Foreskin fibroblast (primary cell): ENCODE measurements at places on chromosomes 6 and 20.
A peak's percentile ranks its signal among the peaks of the same experiment; 100 is the strongest.

DNA sequence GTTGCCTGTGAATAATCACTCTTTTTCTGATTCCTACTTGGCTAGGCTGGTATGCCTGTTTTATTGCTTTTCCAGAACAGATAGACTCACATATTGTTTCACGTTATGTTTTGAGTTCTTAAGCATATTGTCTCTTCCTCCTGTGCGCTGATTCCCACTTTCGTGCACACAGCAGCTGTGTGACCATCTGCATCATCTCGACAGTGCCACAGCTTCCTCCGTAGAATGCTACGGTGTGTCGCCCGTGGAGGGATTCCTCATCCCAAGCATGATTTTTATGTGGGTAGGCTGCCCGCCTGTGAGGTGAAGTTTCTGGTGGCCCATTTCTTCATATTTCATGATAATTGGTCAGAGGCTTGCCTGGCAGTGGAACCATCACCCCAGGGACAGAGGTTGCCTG, 31.8 kb downstream of the PLCB4 start:
- DNase-seq = no peak

- no peak for DNase-seq
Measured at GRCh38 chr6:90369651-90370050, 73.0 kb upstream of the BACH2 start.

DNA sequence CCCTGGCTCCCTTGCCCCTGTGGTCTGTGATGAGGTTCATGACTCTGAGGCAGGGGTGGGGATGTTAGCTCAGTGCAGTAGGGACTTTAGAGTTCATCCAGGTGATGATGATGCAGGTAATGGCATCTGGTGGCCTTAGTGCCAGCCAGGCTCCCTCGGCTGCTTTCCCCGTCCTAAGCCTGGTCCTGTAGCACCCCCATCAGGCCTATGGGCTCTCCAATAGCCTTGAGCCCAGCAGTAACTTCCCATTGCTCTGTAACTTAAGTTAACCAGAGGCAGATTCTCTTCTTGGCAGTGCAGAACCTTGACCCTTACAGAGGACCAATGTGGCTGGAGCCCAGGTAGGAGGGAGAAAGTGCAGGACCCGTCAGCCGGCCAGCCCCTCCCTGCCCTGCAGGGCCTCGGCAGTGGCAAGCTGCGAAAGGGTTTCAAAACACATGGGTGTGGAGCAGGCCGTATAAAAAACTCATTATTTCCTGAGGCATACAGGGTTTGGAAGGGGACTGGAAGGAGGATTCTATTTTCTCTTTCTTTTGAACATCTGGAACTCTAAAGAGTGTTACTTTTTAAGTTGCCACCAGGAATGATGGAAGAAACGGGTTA, 406.9 kb downstream of the CDH26 start:
- no peak for DNase-seq

GRCh38 chr6:55557146-55557545, 21.8 kb downstream of the HMGCLL1 start:
- no peak for DNase-seq

DNA sequence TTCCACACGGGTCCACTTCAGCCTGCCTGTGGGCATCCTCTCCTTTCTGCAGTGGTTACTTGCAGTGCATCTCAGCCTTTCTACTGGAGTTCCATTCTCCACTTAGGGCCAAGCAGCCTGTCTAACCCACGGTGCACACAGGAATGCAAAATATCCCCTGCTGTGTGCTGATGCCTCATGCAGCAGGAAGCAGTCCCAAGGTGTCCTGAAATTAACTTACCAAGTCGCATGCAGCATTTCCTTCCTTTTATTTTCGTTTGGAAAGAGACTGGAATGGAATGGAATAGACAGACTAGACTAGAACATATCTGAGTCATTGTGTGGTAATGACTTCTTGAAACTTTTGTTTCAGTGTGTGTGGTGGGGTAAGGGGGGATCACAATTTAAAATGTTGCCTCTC, 25.9 kb upstream of the FOXQ1 start:
- peak; percentile 79 for DNase-seq

- peak; percentile 1 for DNase-seq
Measured at GRCh38 chr6:70180183-70180900, 122.5 kb downstream of the COL9A1 start.

DNA sequence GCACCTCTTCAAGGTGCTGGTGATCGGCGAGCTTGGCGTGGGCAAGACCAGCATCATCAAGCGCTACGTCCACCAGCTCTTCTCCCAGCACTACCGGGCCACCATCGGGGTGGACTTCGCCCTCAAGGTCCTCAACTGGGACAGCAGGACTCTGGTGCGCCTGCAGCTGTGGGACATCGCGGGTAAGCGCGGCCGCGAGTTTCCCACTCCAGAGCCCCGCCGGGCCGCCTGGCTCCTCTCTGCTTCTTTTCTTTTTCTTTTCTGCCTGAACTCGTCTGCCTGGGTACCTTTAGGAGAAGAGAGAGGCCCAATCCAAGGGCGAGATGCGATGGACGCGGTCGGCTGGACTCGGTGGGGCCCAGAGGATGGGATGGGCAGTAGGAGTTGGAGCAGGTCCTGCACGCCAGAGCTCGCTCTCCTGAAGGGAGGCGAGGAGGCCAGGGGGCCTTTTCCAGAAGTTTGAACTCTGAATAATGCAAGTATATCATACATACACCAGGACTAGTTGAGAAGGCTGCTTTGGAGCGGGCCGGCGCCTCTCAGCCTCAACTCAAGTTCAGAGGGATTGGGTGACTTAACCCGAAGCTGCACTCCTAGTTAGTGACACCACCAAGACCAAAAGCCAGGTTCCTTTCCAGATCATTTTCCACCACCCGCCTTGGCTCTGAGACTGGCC, 445 bp downstream of the RAB32 start:
- peak; percentile 71 for DNase-seq

DNA sequence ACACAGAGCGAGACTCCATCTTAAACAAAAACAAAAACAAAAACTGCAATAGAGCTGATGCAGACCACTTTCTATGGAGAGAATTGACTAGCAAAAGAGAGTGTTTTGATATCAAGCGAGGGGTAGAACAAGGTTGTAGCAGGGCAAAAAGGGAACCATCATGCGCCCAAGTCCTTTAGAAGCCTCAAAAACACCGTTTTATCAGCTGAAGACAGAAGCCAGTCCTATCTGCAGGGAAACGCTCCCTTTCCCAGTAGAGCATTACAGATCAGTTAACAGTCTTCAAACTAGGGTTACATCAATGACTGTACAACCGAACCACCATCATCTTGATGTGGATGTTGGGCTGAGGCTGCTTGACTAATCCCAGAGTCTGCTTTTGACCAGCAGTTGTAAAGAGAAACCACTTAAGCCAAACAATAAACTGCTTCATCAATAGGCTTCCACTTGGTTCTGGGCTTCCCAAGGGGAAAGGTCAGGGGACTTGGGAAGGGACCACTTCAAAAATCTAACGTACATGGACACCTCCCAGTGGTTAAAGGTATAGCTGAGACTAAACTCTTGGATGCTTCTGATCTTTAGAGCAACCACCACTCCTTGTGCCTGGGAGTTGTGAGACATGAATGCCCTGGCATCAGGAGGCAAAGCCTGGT, 59.6 kb upstream of the SPDEF start:
- no peak for DNase-seq

- no peak for DNase-seq
Measured at GRCh38 chr6:57072108-57072507, 17.9 kb upstream of the ZNF451 start.

- no peak for DNase-seq
Measured at GRCh38 chr20:35582131-35582530, 33.5 kb upstream of the SPAG4 start.

DNA sequence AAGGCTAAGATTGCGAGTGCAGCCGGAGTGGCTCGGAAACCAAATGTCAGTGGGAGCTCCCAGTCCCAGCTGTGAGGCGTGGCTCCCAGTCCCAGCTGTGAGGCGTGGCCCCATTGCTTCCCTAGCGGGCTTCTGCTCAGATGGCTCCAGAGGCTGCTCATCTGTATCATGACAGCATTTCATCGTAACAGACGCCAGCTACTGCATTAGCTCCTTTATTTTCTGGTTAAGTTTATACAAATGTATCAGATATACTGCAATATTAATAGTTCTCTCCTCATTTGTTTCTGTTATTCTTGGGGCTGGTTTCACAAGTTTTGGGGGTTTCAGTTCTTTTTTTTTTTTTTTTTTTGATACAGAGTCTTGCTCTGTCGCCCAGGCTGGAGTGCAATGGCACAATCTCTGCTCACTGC, 34.7 kb upstream of the TBXT start:
- no peak for DNase-seq

GRCh38 chr20:41355192-41355591, 11.4 kb downstream of the EMILIN3 start:
- no peak for DNase-seq

GRCh38 chr6:14877758-14878157, 368.1 kb upstream of the JARID2 start:
- DNase-seq = no peak

DNA sequence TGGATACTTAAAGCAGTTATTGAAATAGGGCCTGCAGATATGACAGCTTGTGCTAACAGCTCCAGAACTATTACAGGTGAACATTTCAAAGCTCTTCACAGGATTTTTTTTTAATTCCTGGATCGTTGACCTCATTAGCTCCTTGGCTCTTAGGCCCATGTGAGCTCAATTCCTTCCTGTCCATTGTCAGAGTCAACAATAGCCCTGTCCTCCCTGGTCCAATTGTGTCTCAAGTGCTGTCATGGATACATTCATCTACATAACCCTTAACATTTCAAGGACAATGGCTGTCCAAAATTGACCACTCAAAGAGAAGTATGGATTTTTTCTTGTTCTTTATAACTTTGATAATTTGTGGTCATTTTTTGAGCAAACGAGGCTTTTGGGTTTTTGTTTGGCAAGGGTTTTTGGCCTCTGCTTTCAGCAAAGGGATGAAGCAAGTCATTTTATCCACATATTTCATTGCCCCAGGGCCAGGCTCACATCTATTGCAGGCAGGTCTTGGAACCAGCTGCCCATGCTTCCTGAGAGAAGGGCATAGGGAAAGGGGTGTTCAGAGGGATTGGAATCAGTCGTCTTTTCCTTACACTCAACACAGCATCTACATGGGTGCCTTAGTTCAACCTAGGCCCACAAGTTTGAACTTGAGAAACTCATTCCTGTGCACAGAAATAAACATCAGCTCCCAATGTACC, 282.1 kb downstream of the TPBG start:
- DNase-seq = peak; percentile 2

DNA sequence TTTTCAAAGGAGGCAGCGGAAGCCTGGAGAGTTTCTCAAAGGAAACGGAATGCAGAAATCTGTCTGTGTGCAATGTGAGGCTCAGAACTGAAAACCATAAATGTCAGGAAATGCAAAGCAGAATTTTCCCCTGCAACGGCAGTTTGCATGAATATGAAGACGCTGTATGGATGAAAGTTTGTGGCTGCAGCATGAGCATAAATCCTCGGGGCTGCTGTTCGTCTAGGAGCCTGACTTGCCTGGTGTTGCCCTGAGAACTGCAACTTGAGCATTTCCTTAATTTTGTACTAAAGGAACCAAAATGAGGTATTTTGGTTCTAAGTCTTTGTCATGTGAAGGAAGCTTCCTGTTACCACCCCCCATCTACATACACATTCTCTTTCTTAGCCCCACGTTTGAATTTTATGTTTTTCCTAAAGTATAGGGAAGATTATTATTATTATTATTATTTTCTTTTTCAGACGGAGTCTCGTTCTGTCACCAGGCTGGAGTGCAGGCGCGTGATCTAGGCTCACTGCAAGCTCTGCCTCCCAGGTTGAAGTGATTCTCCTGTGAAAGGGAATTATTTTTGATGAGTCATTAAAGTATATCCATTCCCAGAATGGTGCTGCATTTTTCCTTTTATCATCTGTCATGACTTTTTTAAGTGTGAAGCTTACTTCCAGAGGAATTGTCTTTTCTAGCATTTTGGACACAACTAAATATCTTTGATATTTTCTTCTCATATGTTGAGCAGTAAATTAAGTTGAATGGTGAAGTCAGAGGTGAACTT, 33.1 kb downstream of the MTHFD1L start:
- peak; percentile 47 for DNase-seq

GRCh38 chr6:148288541-148288940, 54.1 kb upstream of the SASH1 start:
- DNase-seq = no peak

DNA sequence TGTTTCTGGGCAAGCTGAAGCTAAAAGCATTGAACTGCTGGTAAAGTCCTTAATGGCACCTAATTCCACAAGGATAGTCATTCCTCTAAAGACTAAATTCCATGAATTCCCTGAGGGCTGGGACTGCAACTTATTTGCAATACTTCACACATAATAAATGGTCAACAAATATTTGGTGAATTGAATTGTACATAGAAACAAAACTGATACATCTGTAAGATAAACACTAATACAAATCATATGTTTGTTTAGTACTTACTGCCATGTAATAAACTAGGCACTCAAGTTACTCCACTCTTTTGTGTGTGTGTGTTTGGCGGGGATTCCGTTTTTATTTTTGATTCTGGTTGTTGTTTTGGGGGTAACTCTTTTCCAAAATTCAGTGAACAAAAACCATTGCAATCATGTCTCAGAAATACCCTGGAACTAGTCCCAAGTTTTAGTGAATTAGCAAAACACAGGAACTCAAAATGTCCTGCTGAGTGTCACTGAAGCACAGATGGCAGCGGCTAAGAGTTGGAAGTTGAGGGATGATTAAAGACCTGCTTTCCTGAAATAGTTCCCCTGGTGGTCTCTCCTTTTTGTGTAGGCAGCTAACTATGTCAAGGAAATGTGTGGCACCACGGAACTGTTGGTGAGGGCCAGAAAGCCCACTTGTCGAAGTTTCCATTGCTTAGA, 74.8 kb upstream of the SNRPB2 start:
- DNase-seq = no peak

DNA sequence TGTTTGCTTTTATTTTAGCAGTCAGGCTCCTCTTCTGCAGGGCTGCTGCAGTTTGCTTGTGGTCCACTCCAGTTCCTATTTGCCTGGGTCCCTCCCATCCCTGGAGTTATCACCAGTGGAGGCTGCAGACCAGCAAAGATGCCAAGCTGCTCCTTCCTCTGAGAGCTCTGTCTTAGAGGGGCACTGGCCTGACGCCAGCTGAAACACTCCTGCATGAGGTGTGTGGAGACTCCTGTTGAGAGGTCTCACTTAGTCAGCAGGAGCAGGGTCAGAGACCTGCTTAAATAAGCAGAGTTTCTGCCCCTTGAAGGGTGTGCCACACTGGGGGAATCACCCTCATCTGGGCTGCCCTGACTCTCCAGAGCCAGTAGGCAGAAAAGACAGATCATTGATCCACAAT, 16.2 kb upstream of the WFDC8 start:
- DNase-seq = no peak

- DNase-seq = peak; percentile 72
Measured at GRCh38 chr6:24788031-24788665, 10.6 kb downstream of the ARMH2 start.

DNA sequence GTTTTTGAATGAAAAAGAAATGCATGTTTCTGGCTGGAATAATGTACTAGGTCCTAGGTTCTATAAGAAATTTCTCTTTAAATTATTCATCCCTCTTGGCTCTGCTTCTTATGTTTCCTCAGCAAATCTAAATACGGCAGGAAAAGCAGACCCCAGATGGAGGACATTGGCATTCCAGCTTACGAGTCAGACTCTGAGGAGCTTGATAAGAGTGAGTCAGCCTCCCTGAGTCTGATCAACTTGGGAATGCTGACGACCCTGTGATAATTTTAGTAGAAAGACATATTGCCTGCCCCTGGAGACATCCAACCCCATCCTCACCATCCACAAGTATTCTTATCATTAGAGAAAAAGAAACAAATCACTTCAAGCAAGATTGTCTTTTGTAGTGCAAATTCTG, 509.7 kb upstream of the MARCKS start:
- DNase-seq = peak; percentile 52
